Esophagus squamous epithelium (tissue), 5 donors: ENCODE measurements at places on chromosomes 2 and 18. TPM values are rescaled to one million over a fixed set of nuclear protein-coding genes. Genes with fewer than 3 reads are reported as not detected.

TBR1 gene
- not detected for total RNA-seq

DSC3 gene
- 283 TPM for total RNA-seq

- H3K27ac ChIP-seq, result no peak overlapping the region
- DNase-seq, result no peak
- H3K36me3 ChIP-seq, result no peaks in the 10 kb centered on the region
- no peaks in the 10 kb centered on the region for H3K4me1 ChIP-seq
- H3K27me3 ChIP-seq, result no peaks in the 10 kb centered on the region
- H3K4me3 ChIP-seq, result no peak overlapping the region
Observed at GRCh38 chr2:9300829-9301453, 94.3 kb downstream of the ASAP2 start.

- H3K4me3 ChIP-seq, result no peak overlapping the region
- no peak for DNase-seq
- no peaks in the 10 kb centered on the region for H3K36me3 ChIP-seq
- no peaks in the 10 kb centered on the region for H3K4me1 ChIP-seq
- no peaks in the 10 kb centered on the region for H3K27me3 ChIP-seq
Observed at GRCh38 chr18:36321658-36322407, 24.3 kb downstream of the FHOD3 start.

MC2R gene
- total RNA-seq, result not detected

ARL4C gene
- 11.2 TPM for total RNA-seq

GRCh38 chr2:165524720-165525119 is 55.2 kb downstream of the CSRNP3 start:
- no peaks in the 10 kb centered on the region for H3K36me3 ChIP-seq
- no peak overlapping the region for H3K4me3 ChIP-seq
- H3K27ac ChIP-seq, result no peak overlapping the region

- H3K27ac ChIP-seq, result no peak overlapping the region
- no peaks in the 10 kb centered on the region for H3K27me3 ChIP-seq
- no peak overlapping the region for H3K4me3 ChIP-seq
- no peak for DNase-seq
Observed at GRCh38 chr2:53740170-53740569, 27.4 kb upstream of the CHAC2 start.

- no peaks in the 10 kb centered on the region for H3K27me3 ChIP-seq
- H3K4me3 ChIP-seq, result no peak overlapping the region
- peaks cover 59% of the 10 kb centered on the region for H3K4me1 ChIP-seq
Observed at GRCh38 chr2:108575132-108575966, 41.1 kb downstream of the LIMS1 start.

DNA sequence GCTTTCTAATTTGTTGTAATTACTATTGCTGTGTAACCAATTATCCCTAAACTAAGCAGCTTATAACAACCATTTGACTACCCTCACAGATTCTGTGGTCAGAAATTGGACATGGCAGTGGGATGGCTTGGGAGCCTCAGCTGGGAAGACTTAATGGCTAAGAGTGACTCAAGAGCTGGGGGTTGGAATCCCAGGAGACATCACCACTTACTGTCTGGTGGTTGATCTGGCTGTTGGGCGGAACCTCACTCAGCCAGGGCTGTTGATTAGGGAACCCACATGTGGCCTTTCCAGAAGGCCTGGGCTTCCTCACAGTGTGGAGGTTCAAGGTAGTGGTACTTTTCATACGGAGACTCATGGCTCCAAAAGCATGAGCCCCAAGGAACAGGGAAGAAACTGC is 49.8 kb downstream of the E2F6 start:
- H3K4me1 ChIP-seq, result no peaks in the 10 kb centered on the region
- no peak overlapping the region for H3K27ac ChIP-seq
- peaks cover 3% of the 10 kb centered on the region for H3K27me3 ChIP-seq

- no peak overlapping the region for H3K27ac ChIP-seq
- H3K4me1 ChIP-seq, result peaks cover 7% of the 10 kb centered on the region
- no peaks in the 10 kb centered on the region for H3K27me3 ChIP-seq
Observed at GRCh38 chr18:28794459-28795245, 617.7 kb upstream of the CDH2 start.

DNA sequence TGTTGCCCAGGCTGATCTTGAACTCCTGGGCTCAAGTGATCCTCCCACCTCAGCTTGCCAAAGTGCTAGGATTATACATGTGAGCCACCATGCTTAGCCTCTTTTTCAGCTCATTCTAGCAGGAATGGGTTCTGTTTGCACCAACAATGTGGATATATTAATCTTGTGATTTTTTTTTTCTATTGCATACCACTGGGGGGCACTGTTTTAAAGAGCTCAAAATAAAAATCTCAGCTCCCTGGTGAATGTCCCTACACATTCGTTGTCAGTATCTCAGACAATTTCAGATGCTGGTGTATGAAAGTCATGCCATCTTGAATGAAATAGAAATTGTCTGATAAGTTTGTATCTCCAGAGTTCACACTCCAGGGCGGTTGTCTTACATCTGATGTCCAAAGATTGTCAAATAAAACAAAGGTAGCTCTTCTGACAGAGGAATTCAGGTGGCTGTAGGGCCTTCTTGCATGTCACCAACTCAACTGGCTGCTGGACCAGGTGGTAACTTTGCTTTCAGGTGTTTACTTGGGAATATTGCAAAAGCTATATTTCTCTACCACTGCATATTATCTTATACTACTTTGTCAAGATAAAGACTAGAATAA is 3.1 kb upstream of the MATN3 start:
- H3K36me3 ChIP-seq, result no peaks in the 10 kb centered on the region
- no peaks in the 10 kb centered on the region for H3K4me1 ChIP-seq
- no peaks in the 10 kb centered on the region for H3K27me3 ChIP-seq
- no peak overlapping the region for H3K4me3 ChIP-seq

- peak overlapping the region; percentile 54 for H3K27ac ChIP-seq
- no peaks in the 10 kb centered on the region for H3K36me3 ChIP-seq
- H3K27me3 ChIP-seq, result no peaks in the 10 kb centered on the region
- H3K4me1 ChIP-seq, result peaks cover 79% of the 10 kb centered on the region
- H3K4me3 ChIP-seq, result no peak overlapping the region
- no peak for DNase-seq
Observed at GRCh38 chr2:217666338-217666737, 336.5 kb downstream of the TNS1 start.

DNA sequence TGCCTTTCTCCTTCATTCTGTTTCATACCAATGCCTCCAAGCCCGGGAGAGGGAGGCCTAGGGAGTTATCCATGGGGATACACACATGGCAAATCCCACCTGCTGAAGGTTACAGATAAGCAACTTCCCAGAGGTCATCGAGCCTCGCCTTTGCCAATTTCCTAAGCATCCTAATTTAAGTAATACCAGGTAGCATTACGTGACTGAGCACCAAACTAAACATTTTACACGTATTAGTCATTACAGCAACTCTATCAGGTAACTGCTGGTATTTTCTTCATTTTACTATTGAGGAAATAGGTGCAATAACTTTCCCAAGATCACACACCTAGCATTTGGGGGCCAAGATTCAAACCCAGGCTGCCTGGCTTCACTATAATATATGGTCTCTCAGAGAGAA is 30.1 kb upstream of the BZW1 start:
- H3K27ac ChIP-seq, result no peak overlapping the region
- no peak overlapping the region for H3K4me3 ChIP-seq
- H3K4me1 ChIP-seq, result peaks cover 8% of the 10 kb centered on the region
- H3K27me3 ChIP-seq, result no peaks in the 10 kb centered on the region
- H3K36me3 ChIP-seq, result no peaks in the 10 kb centered on the region
- no peak for DNase-seq

- peak overlapping the region; percentile 29 for H3K4me3 ChIP-seq
- no peaks in the 10 kb centered on the region for H3K36me3 ChIP-seq
- no peak for DNase-seq
- no peaks in the 10 kb centered on the region for H3K27me3 ChIP-seq
Observed at GRCh38 chr2:196967116-196967515, 40.6 kb upstream of the PGAP1 start.

ANO7 gene
- total RNA-seq, result not detected

GRCh38 chr2:151733771-151734672 is at the start of gene NEB:
NEB (minus strand) TSS chr2:151734476; CDS start chr2:151733156, 1,320 bp downstream.
- H3K27me3 ChIP-seq, result no peaks in the 10 kb centered on the region
- H3K4me3 ChIP-seq, result no peak within 1 kb of the TSS
- no peak for DNase-seq
- H3K4me1 ChIP-seq, result no peaks in the 10 kb centered on the region
- H3K27ac ChIP-seq, result no peak within 1 kb of the TSS
- no peaks in the 10 kb centered on the region for H3K36me3 ChIP-seq

DNA sequence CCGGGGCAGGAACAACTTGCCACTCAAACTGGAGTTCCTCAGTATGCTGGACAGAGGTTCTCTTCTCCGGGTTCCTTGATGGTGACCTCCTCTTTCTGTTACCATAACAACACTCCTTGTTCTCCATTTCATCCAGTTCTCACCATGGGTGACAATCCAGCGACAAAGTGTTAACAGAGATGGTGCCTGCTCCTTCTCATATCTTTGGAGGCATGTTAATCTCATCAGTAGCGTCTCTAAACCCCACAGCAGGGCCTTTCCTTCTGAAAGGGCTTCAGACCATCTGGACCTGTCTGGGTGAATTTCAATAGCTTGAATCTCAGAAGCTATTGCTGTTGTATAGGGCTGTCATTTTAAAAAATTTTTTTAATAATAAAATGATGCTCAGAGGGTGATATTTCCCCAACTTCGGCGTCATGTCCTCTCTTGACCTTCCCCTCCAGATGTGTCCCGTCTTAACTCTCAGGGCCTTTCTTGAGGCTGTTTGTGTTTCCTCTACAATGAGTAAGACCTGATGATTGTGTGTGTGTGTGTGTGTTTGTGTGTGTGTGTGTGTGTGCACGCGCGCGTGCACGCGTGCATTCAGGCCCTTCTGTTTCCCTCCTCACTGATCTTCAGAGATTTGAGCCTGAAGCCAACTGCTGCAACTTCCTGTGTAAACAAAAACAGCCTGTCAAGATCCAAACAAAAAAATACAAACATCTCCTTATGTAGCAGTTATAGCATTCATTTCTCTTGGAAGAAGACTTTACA is 24.3 kb upstream of the CETN1 start:
- no peak overlapping the region for H3K27ac ChIP-seq
- H3K27me3 ChIP-seq, result no peaks in the 10 kb centered on the region
- H3K36me3 ChIP-seq, result no peaks in the 10 kb centered on the region
- H3K4me1 ChIP-seq, result no peaks in the 10 kb centered on the region
- H3K4me3 ChIP-seq, result no peak overlapping the region
- DNase-seq, result no peak

SNTG2 gene
- not detected for total RNA-seq

GRCh38 chr2:126781206-126781605 is 117.5 kb upstream of the TEX51 start:
- no peak overlapping the region for H3K4me3 ChIP-seq
- no peaks in the 10 kb centered on the region for H3K36me3 ChIP-seq
- H3K27ac ChIP-seq, result no peak overlapping the region
- H3K27me3 ChIP-seq, result peaks cover 15% of the 10 kb centered on the region

CFC1 gene
- not detected for total RNA-seq

- H3K27ac ChIP-seq, result no peak overlapping the region
- H3K4me1 ChIP-seq, result peaks cover 7% of the 10 kb centered on the region
- no peak overlapping the region for H3K4me3 ChIP-seq
- H3K27me3 ChIP-seq, result no peaks in the 10 kb centered on the region
- no peaks in the 10 kb centered on the region for H3K36me3 ChIP-seq
Observed at GRCh38 chr2:39851651-39852110, 72.6 kb upstream of the THUMPD2 start.

- no peak overlapping the region for H3K4me3 ChIP-seq
- DNase-seq, result no peak
- no peaks in the 10 kb centered on the region for H3K36me3 ChIP-seq
- no peak overlapping the region for H3K27ac ChIP-seq
Observed at GRCh38 chr2:167380094-167380493, 491.8 kb downstream of the XIRP2 start.
